ENCODE measurements at places on chromosomes 4 and X.

DNA sequence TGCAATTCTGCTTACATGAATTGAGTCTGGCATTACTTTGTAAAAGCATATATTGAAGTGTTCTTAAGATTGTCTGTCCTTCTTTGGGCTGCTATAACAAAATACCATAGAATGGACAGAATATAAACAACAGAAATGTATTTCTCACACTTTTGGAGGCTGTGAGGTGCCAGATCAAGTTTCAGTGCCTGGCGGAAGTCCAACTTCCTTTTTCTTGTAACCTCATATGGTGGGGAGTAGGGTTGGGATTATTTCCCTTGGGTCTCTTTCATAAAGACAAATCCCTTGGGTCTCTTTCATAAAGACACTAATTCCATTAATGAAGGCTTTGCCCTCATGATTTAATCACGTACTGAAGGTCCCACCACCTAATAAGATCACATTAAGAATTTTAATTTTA lies 199.3 kb upstream of the GRID2 start:
- DNase-seq = no peak

DNA sequence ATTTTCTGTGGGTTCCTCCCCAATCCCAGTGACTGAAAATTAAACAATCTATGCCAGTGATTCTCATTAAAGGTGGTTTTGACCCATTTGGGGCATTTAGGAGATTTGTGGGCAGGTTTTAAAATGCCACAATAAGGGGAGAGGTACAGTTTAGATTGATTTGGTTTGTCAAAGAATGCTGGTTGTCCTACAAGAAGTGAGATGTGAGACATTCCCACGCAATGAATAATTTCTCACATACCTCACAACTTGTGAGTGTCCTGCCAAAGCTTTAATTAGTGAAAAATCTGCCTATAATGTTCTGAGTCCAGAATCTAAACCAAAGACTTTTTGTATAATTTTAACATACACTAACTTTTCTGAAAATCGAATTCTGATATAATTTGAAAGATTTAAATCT lies 199.4 kb downstream of the MAPK10 start:
- DNase-seq = no peak

DNA sequence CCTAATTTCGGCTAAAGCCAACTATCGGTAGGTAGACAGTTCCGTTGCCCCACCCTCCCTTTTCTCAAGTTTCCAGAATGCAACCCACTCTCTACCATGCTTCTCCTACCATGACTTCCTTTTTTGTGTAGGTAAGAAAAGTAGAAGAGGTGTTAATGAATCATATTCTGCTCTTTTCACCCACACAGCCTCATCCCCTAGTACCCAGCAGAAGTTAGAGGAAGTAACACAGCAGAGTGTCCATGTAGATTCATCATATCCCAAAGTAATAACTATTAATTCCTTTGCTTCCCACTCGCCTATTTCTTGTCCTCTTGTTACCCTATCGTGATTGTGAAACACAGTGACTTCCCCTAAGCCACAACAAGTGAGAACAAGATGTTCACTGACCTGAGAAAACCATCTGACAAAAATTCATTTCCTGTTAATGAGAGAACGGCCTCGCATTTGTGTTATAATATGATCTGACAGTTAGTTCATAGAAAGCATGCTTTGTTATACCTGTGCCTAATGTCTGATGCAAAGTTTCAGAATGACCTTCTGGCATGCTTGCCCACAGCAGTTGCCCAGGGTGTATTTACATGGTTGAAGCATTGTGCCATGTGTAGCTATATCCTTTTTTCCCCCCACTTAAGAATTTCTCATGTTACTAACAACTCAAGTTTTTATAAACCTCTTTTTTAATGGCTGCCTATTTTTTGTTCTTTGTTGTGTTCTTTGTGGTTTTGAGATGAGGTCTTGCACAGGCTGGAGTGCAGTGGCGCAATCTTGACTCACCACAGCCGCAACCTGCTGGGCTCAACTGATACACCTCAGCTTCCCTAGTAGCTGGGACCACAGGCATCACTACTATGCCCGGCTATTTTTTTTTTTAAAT lies 185.6 kb downstream of the RAP1GDS1 start:
- DNase-seq = no peak

DNA sequence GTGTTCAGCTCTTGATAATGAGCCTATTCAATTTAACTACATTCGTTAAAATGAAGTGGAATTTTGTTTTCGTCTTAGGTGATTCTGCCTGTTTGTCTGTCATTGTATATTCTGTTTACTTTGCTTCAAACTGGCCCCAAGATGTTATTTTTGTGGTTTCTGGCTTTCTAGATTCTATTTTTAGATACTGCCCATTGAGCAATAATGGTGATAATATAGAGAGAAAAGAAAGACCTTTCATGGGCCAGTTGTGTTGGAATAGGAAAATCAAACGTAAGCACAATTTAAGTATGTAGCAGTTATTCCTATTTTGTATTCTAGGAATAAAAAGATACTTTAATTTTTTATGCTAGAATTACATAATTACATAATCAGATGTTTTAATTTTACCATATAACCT lies 4.0 kb downstream of the CDKN2AIP start:
- no peak for DNase-seq

DNA sequence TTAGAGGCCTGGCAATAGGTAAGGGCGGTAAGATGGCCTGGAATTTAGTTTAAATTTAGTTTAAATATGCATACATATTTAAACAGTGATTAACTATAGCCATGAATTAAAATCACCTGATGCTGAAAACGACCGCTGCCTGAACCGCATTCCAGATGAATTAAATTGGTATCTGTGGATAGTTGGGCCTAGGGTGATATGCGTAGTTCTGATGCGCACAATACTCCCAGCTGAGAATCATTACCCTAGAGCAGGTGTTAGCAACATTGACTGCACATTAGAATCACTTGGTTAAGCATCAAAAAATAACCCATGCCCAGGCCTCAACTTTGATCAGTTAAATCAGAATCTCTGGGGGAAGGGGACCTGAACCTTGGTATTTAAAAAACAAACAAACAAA lies 432.4 kb downstream of the GBA3 start:
- DNase-seq = no peak

GRCh38 chr4:139978692-139979091 lies 175.3 kb downstream of the MAML3 start:
- no peak for DNase-seq

GRCh38 chrX:132740316-132741123 lies 217.9 kb downstream of the HS6ST2 start:
- DNase-seq = no peak

- DNase-seq = no peak
Observed at GRCh38 chr4:56215141-56215783, 172.0 kb downstream of the AASDH start.

- no peak for DNase-seq
Observed at GRCh38 chrX:17939724-17940123, 78.6 kb upstream of the RAI2 start.

GRCh38 chrX:86047936-86048280 lies 550 bp upstream of the CHM start:
- no peak for DNase-seq

DNA sequence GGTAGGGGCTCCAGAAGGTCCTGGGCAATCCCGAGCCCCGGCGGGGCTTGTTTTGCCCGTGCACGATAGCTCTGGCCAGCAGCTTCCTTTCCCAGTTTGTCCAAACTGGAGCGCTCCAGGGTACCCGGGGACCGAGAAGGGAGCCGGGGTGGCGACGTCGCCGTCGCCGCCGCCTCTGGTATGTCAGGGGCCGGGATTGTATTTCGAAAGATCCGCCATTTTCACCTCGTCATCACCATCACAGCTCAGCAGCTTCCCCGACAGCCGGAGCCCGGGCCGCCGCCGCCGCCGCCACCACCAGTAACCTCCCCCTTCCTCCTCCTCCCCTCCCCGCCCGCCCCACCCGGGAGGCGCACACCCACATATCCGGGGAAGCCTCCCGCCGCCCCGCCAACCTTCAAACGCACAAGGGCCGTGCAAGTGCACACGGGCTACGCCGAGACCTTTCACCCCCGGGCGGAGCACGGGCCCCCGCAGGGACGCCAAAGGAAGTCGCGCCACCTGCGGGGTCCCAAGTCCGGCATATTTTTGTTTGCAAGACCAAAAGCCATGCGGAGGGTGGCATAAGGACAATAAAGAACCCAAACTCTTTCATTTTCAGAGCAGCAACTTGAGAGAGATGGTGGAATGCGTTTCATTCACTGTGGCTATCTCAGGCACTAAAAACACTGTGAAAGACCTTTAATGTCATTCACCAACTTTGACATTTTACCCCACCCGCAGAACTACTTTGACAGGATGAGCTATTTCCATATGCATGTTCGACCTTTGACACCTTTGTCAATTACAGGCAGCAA lies at the start of gene LIN54:
TSS of gene LIN54 (minus strand) at position 302 of the 797 bp plus-strand sequence. CDS start 25,979 bp downstream, outside the sequence.
- peak; percentile 93 for DNase-seq

DNA sequence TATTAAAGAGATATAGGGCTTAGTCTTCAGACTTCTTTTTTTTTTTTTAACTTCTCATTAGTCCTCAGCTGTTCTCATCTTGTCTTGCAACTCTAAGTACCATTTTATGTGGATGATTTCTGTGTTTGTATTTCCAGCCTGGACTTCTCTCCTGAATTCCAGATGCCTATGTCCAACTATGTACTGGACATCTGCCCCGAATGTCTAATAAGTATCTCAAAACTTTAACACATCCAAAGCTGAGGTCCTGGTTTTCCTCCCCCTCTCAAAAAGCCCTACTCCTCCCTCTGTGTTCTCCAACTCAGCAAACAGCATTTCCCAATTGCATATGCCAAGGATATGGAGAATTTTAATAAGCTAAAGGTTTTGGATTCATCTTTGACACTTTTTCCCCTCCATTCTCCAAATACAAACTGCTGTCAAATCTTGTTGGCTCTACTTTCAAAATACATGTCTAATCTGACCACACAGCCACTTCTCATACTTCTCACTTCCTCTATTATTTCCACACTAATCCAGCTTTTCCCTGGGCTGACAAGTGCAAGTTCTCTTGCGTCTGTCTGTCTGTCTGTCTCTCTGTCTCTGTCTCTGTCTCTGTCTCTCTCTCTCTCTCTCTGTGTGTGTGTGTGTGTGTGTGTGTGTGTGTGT lies 79.8 kb downstream of the CLCN5 start:
- no peak for DNase-seq

DNA sequence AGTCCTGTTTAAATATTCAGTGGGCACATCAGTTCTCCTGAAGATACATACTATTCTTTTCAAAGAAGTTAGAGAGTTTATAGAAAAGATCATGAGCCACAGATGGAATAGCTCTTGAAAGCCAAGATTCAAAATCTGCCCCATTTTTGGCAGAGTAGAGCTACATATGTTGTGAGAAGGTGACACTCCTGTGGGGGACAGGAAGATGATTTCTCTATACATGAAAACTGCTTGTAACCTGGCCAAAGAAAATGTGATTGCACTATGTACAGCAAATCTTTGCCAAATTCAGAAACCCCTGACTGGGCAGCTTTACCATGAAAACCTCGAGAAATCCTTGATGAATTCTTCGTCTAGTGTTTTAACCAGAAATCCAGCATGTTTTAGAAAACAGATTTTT lies 44.9 kb downstream of the GPM6A start:
- DNase-seq = no peak

- peak; percentile 91 for DNase-seq
Observed at GRCh38 chr4:47836641-47837093, 1.2 kb downstream of the CORIN start.

GRCh38 chr4:123361195-123361861 lies 35.3 kb upstream of the SPRY1 start:
- DNase-seq = no peak

DNA sequence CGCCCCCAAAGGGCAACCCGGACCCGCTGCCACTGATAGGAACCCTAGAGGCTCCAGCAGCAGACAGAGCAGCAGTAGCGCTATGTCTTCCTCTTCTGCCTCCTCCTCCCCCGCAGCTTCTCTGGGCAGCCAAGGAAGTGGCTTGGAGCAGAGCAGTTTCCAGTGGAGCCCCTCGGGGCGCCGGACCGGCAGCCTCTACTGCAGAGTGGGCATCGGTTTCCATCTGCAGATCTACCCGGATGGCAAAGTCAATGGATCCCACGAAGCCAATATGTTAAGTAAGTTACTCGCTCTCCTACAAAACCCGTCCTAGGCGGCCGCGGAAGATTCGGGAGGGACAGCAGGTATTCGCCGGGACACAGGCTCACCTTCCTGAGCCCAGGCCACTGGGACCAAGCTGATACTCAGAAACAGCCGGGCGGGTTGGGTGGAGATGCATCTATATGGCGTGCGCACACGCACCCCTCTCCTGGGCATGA lies 477 bp downstream of the FGF5 start:
- no peak for DNase-seq

- DNase-seq = no peak
Observed at GRCh38 chr4:150518559-150518958, 63.4 kb upstream of the MAB21L2 start.

GRCh38 chr4:182975806-182976205 lies 58.6 kb upstream of the DCTD start:
- no peak for DNase-seq

- no peak for DNase-seq
Observed at GRCh38 chr4:124631760-124632159, 80.8 kb downstream of the ANKRD50 start.

GRCh38 chr4:80948141-80948540 lies 82.4 kb upstream of the BMP3 start:
- DNase-seq = no peak

- DNase-seq = no peak
Observed at GRCh38 chr4:174120446-174121295, 162.8 kb downstream of the FBXO8 start.
